ENCODE measurements at places on chromosomes 1 and 21.

GRCh38 chr1:148388260-148389026, 94.7 kb downstream of the PPIAL4G start:
- DNase-seq: no peak

- DNase-seq: no peak
These were observed 1.8 kb downstream of the ERRFI1 start for GRCh38 chr1:8024329-8024728.

DNA sequence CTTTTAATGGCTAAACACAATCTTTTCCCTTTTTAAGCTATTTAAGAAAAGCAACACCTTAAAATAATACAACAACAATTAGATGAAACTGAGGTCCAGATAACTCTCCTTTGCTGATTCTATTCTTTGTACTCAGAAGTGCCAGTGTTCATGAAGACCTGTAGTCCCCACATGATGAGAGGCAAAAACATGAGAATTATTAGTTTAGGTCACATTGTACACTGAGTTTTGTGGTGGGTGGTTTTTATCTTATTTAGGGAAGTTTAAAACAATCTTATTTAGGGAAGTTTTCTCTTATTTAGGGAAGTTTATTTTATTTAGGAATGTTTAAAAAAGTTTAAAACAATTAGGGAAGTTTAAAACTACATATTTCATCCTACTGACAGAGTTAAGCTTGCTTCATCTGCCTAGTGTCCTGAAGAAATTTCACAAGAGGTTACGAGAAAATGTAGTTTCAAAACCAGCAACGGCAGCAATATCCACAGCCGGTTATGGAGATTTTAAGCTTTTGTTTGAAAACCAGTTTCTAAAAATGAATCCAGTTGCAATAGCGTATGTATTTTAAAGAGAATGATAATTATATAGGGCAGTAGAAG, 7.8 kb upstream of the OR14I1 start:
- DNase-seq: no peak

GRCh38 chr1:219476116-219476515, 136.8 kb downstream of the ZC3H11B start:
- no peak for DNase-seq

- no peak for DNase-seq
These were observed 59.9 kb downstream of the MAN1C1 start for GRCh38 chr1:25676488-25676887.

DNA sequence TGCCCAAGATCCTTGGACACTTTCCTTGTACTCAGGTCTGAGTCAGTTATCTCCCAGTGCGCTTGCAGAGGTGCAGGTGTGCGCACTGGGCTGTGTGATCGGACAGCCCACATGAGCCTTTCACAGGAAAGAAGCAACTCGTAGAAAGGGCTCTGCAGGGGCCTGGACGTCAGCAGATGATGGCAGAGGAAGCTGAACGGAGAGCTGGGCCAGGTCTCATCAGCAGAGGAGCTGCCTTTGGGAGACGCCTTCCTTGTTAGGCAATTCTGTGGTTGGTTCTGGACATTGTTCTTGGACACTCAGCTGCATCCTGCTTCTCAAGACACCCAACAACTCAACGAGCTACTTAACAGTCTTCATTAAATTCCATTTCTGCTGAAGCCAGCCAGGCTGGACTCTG, 7.5 kb upstream of the PROK1 start:
- no peak for DNase-seq

DNA sequence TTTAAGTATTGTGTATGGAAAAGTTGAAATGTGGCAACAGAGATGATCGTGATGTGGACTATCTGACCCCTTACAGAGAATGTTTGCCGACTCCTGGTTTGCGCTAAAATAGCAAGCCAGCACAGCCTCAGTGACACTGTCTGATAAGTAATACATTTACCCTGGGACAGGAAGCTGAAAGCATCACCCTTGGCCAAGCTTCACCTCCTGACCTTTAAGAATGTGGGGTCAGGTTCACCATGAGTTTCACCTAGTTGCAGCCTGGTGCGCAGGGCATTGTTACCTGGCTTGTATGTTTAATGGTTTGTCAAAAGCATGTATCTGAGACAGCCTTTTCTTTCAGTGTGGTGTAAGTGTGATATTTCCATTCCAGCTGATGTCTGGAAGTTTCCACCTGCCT, 29.2 kb downstream of the TRAF5 start:
- DNase-seq: no peak

DNA sequence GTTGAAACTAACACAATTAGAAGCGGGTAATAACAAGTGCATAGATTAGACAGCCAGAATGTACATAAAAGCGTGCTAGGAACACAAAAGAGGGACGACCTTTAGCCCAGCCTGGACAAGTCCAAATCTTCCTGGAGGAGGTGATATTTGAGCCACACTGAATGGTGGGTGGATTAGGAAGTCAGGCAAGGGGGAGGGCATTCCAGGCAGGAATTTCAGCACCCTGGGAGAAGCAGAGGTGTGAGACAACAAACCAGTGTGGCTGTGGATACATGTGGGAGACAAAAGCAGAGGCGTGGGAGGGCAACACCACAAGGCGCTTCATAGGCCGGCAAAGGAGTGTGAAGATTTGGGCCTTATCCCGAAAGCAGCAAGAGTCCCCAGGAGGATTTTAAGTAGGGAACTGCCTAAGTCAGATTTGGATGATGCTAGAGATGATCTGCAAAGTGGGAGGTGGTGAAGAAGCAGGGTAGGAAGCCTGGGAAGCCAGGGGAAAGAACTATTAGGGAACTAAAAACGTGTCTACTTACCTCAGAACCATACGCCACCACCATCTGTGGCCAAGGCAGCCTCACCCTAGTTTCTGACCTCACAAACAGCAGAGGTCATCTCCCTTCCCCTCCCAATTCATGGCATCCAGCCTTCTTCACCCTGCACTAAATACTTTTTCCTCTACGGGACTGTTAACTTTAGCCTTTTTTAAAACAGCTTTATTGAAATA, 81.8 kb downstream of the GLUL start:
- no peak for DNase-seq

DNA sequence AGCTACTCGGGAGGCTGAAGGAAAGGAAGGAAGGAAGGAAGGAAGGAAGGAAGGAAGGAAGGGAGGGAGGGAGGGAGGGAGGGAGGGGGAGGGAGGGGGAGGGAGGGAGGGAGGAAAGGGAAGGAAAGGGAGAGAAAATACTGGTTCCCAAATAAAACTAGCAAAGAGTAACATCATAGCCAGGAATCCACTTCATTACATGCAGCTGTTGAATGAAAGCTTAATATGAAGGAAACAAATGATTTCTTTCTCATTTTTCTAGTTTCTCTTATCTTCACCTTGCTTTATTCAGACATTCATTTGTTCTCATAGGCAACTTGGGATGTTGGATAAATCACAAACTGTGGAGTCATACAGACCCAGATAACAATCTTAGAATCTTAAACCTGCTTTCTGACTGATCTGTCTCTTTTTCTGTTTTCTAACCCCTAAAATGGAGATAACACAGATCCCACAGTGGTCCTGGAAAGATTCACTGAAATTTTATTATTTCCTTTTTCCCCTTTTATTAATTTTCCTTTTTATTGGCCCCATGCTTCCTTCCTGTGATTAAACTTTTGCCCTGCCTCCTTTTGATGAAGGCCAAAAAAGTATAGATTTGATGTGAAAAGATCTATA, 52.5 kb upstream of the USH2A start:
- DNase-seq: no peak

DNA sequence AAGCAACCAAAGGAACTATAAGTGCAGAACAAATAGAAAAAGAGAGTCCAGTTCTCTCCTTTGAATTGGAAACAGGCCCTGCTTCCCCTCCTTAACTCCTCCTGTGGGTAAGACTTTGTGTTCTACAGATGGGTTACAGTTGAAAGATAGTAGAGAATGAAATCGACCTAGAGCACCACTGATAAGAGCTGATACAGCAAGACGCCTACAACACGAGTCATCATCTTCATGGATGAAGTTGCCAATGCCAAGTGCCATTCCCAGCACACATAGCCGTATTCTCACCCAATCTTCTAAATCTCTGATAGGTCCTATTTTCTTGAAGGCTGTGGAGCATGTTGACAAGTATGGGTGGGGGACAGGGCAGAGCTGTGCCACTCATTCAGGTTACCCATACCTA, 99.8 kb upstream of the CAMK1G start:
- DNase-seq: no peak

GRCh38 chr1:163085904-163086268, 16.7 kb downstream of the RGS4 start:
- DNase-seq: no peak

DNA sequence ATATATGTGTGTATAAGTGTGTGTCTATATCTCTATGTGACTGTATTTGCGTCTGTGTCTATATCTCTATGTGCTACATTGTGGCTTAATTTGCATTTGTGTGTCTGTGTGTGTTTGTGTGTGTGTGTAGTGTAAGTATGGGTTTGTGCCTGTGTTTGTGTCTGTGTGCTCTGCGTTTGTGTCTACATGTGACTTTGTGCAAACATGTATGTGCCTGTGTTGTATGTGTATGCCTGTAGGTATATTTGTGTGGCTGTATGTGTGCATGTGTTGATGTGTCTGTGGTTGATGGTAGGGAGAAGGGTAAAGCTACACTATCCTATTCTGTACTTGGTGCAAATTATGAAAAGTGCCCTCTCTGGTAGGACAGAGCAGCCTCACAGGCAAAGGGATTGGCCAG, 7.3 kb upstream of the FGGY start:
- no peak for DNase-seq

- DNase-seq: no peak
These were observed 3.9 kb upstream of the IFNLR1 start for GRCh38 chr1:24190983-24191461.

GRCh38 chr1:6083385-6083784, 37.7 kb downstream of the KCNAB2 start:
- DNase-seq: no peak

DNA sequence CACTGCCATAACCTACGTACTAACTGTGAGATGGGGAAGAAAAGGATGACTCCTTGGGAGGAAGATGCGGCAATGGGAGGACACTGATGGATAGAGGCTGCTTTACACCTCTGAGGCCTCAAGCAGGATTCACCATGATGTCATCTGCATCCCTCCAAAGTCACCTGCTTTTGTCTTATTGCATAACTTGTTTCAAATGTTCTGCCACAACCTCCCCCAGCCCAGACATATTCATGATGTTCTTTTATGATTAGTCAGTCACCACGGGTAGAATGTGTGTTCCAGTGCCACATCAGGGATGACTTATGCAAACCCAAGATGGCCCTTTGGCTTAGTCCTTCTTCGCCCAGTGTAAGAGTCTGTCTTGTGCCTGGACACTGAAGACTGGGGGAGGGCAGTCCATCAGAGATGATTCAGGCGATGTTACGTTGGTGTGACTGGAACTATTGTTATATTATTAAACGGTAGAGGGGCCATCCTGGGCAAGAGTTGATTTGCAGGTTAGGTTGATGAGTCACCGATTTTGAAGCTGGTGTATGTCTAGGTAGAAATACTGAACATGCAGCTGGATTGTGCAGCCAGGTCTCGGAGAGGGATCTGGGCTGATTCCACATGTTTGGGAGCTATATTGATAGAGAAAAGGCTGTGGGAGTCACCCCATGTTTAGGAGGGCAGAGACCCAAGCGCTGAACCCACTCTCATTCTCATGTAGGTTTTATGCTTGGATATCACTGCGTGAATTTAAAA, 32.6 kb downstream of the RYR2 start:
- no peak for DNase-seq

- no peak for DNase-seq
These were observed 31.0 kb upstream of the SDHB start for GRCh38 chr1:17084787-17085186.

- no peak for DNase-seq
These were observed 1065.6 kb upstream of the TMPRSS15 start for GRCh38 chr21:19468991-19469715.

DNA sequence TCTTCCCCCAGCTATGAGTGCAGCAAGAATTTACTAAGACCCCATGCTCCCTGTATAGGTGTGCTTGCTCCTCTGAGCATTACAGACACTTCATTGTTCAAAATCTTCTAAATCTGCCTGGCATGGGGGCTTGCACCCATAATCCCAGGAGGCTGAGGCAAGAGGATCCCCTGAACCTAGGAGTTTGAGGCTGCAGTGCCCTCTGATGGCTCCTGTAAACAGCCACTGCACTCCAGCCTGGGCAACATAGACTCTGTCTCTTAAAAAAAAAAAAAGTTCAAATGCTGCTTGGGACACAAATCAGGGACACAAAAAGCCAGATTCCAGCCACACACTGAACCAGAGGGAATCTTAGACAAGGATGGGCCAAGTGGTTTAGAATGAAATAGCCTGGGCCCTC, 3.4 kb upstream of the ACOT7 start:
- no peak for DNase-seq

- DNase-seq: no peak
These were observed 92.0 kb downstream of the RWDD3 start for GRCh38 chr1:95326023-95326422.

DNA sequence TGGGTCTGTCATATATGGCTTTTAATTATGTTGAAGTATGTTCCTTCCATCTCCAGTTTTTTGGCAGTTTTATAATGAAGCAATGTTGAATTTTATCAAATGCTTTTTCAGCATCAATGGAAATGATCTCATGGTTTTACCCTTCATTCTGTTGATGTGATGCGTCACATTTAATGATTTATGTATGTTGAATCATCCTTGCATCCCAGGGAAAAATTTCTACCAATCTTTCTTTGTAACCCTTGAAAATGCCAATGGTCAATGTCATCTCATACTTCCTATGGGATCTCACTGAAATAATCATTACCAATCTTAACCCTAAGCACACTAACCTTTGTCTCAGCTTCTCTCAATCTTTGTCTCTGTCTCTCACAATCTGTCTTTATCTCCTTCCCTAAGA, 1004.0 kb downstream of the KCNT2 start:
- no peak for DNase-seq

DNA sequence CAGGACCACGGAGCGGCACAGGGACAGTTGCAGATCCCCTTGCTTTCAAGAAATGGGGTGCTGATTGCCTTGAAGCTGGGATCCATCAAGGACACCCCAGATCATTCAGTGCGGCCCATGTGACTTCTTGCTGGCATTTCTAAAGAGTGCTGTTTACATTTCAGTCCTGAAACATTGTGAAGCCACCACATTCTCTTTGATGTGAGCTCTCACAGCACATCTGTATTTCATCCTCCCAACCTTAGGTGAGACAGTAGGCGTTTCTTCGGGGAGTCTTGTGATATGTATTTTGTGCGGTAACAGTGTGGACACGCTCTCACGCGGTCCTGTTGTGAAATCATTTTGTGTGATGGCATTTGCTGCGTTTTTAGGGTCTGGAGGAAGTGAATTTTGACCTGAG, 57.2 kb downstream of the CACHD1 start:
- no peak for DNase-seq

DNA sequence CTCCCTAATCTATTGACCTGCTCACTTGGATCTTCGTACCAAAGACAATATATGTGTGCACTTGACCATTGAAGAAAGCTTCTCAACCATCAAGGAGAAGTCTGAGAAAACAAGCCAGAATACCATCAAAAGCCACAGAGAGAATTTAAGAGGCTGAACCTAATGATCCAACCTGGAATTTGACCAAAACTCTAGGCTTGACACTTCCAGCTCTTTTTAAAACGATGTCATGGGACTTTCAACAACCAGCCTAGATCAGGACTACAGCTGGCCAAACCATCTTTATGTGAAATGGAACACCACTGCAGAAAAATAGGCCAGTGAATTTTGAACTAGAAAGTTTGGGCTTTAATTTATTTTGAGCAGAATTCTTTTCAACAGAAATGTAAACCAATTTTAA, 444.4 kb downstream of the LTN1 start:
- DNase-seq: no peak
